ENCODE measurements at places on chromosomes 7 and 10. TPM values are rescaled to one million over a fixed set of nuclear protein-coding genes. Genes with fewer than 3 reads are reported as not detected.
A peak's percentile ranks its signal among the peaks of the same experiment; 100 is the strongest.

DNA sequence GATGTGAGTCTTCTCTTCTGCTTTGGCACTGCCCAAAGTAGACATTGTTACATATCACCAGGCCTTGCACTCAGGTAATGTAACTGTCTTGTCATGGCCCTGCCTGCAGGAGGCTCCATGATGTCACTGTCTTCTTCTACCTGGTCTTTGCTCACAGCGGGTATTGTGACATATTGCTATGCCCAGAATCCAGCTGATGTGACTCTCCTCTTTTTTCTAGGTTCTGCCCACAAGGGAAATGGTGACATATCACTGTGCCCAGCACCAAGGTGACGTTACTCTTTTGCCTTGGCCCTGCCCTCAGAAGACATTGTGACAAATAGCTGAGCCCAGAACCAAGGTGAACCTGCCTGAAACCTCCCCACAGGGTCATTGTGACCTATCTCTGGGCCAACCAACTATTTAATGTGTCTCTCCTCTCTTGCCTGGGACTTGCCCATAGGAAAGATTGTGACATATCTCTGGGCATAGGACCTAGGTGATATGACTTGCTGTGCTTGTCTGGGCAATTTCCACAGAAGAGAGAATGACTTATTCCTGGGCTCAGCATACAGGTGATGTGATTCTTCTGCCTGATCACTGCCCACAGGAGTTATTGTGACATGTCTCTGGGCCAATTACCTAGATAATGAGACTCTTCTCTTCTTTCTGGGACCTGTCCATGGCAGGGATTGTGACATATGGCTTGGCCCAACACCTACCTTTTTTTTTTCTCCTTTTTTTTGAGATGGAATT lies 26.5 kb upstream of the ZNF107 start:
- peak; percentile 11 for DNase-seq

DNA sequence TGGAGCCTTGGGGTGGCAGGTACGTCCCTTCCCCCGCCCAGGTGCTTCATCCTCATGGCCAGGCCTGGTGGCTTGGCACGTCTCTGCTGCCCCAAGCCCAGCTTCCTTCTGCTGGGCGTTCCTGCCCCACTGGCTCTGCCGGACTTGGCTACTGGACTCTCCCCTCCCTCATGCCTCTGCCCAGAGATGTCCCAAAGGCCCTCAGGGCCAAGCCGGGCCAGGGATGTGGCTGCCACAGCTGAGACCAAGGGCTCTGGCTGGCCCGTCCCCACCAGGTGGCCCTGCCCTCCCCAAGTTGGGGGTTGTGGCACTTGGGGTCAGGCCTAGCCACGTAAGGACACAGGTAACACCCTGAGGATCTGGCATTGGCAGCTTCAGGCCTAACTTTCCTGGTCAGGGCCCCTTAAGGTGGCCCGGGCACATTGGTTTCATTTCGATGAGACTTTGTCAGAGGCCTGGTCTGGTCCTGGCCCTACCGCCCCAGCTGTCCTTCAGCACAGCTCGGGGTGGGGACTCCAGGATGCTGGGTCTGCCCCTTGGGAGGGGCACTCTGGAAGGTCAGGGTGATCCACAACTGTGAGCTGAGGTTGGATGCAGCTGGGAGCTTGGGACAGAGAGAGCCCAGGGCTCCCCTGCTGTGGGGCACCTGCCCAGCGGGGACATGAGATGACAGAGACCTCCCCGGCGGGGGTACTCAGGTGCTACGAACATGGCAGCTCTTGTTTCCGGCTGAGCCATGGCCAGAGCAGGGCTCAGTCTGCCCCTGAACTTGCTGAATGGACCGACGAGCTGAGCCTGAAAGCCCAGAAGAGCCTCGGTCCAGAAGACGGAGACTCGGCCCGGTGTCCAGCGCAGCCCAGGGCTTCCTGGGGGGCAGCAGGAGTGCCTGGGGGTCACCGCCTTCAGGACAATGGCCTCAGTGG lies 2.9 kb downstream of the BHLHA15 start:
- DNase-seq, result no peak

DNA sequence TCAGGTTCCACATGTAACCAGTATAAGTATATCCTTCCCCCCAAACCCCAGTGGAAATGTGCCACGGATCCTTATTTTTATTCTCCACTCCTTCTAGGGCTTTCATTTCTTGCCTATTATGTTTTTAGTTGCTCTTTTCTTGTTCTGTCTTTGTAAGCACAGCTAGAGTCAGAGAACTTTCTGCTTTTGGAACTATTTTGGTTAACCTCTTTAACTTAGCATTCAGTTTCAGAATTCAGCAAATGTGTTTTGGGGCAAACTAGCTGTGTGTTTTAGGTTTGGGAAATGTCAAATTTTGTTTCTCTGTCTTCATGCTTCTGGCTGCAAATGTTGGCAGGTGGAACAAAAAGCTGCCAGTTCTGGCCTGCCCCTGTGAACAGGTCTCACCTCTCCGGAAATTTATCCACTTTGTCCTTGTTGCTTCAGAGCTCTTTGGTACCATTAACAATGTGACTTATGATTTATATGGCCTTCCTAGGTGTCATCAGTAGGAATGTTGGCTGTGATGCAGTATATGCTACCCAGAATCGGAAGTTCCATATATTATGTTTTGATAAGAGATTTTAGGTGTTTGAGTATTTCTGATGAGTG lies 156.1 kb downstream of the ADK start:
- no peak for DNase-seq

- no peak for DNase-seq
Measured at GRCh38 chr7:13262929-13263530, 575.6 kb downstream of the ARL4A start.

DNA sequence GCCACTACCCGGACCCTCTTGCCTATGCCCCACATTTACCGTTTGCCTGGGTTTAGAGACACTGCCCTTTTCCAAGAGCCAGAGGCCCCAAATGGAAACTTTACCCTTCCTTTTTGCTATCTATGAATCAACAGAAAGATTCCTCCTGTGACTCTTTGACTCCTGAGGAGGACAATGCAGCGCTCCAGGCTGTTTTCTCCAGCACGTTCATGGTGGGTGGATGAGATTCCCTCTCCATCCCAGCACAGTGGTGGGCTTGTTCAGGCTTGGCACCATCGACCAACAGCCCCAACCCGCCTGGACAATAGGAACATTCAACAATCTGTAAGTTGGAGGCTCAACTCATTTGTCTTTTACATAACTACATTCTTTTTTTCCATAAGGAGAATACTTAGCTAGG lies 55.9 kb downstream of the DLD start:
- DNase-seq, result no peak

DNA sequence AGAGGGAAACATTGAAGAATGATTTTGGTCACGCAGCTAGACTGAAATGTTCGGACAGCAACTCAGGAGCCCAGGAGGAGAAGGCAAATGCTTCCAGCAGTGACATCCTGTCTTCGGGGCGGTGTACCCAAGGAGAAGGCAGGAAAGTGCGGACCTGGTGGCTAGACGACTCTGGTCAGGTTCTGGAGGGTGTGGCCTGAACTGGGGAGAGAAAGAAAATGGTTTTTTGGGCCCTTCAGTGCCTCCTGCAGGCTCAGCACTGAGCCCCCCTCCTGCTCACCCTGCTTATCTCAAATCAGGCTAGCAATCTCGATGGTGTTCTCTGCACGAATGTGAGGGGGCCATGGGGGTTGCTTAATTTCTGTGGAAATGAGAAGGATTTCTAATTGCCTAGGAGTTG lies 26.7 kb upstream of the TARP start:
- DNase-seq, result peak; percentile 15

MYO1G gene
- 376 TPM for total RNA-seq

CLDN4 gene
- total RNA-seq, result 0.12 TPM

DDC gene
- 0.53 TPM for total RNA-seq

PTPRN2 gene
- total RNA-seq, result 0.51 TPM

CPXM2 gene
- not detected for total RNA-seq

ZCCHC24 gene
- total RNA-seq, result 0.53 TPM
